Germinal center (tissue), 1 donor: ENCODE measurements at places on chromosomes 3 and 15.

GRCh38 chr3:100274361-100274760 is 13.6 kb downstream of the TBC1D23 start:
- DNase-seq, result no peak

DNA sequence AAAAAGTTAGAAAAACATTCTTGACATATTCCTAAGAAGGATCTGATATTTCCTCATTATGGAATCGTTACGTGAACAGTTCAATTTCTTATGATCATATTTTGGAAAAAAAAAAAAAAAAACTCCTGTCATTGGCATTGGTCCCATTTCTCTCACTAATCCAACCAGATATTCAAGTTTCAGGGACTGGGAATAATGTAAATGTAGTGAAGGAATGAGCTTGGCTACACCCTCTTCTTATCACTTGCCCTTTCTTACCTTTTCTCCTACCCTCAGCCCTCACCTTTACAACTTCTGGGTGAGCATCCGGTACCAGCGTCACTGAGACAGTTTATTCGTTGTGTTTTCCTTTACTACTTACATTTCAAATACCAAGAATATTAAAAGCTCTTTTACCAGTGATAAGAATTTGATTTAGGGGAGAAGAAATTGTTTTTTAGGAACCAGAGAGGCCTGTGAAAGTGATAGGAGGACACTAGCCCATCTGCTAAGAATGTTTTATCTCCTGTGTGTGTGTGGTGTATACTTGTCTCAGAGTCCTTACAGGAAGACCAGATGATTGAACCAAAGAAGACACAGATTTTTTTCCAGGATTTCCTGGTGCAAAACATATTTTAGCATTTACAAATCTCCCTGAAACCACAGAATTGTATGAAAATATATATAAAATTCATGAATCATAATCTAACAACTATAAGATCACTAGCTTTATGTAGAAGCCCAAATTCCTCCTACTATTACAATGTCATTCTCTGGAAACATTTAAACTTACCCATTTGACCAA is 946.7 kb downstream of the ZPLD1 start:
- no peak for DNase-seq

GRCh38 chr15:67731112-67731721 is 94.1 kb upstream of the SKOR1 start:
- no peak for DNase-seq

DNA sequence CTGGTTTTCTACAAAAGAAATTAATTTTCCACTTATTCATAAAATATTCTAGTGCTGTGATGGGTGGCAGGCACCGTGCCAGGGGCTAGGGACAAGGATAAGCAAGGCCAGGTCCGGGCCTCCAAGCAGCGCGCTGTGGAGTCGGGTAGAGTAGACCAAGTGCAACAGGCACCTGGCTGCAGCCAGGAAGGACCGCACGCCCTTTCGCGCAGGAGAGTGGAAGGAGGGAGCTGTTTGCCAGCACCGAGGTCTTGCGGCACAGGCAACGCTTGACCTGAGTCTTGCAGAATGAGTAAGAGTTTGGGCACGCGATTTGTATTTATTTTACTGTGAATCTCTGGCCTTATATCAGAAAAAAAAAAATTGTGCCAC is at the start of gene CASR:
TSS of gene CASR (plus strand) at position 148 of the 372 bp plus-strand sequence. CDS start 70,522 bp downstream, outside the sequence.
- DNase-seq, result peak; percentile 11

GRCh38 chr3:123365450-123366143 is 83.3 kb downstream of the ADCY5 start:
- DNase-seq, result no peak

DNA sequence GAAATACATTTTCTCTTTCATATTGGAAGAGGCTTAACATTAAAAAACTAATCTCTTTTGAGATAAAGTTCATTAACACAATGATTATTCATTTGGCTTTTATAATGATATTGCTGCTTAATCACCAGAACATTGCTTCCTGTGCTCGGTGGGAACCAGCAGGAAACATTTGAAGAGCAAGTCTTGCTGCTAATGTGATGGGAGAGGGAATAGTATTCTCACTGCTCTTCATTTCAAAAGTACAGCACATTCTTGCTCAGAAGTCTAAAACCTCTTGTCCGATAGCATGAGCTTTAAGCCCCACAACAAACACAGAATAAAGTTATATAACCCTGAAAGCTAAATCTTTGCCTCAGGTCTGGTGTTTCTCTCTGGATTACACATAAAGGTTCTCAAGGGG is 190.8 kb upstream of the CNTN4 start:
- no peak for DNase-seq

DNA sequence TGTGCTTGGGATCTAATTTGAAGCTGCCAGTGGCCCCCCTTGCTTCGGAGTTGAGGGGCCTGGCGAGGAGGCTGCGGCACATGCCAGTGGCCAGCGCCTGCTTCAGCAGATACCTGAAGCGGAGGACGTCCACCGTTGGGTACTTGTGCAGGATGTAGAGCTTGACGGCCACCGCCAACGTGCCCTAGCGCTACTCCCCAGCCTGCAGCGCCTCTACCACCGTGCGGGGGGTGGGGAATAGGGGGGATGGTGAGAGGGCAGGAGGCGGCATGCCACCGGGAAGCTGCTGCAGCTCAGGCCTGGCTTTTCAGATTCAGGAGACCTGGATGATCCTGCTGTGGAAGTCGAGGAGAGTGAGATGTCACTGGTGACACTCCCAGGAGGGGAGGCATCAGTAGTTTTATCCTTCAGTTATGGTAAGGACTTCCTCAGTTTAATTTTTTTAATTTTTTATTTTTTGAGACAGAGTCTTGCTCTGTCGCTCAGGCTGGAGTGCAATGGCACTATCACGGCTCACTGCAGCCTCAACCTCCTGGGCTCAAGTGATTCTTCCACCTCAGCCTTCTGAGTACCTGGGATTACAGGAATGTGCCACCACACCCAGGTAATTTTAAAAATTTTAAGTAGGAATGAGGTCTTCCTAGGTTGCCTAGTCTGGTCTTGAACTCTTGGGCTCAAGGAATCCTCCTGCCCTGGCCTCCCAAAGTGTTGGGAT is 150.6 kb upstream of the FRMD4B start:
- no peak for DNase-seq

DNA sequence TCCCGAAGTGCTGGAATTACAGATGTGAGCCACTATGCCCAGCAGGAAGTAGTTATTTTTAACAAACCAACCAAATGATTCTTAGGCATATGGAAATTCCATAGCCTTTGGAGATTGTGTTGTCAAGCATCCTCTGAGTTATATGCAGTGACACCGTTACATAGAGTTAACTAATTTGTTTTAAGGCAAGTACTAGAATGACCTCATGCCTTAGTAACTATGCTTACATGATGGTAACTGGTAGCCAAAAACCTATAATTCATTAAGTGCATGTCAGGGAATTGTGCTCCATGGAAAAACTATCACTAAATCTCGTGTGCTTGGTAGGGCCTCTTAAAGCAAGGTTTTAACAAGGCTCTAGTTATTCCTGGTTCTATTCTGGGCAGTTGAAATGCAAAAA is 392.8 kb downstream of the TUSC7 start:
- no peak for DNase-seq

DNA sequence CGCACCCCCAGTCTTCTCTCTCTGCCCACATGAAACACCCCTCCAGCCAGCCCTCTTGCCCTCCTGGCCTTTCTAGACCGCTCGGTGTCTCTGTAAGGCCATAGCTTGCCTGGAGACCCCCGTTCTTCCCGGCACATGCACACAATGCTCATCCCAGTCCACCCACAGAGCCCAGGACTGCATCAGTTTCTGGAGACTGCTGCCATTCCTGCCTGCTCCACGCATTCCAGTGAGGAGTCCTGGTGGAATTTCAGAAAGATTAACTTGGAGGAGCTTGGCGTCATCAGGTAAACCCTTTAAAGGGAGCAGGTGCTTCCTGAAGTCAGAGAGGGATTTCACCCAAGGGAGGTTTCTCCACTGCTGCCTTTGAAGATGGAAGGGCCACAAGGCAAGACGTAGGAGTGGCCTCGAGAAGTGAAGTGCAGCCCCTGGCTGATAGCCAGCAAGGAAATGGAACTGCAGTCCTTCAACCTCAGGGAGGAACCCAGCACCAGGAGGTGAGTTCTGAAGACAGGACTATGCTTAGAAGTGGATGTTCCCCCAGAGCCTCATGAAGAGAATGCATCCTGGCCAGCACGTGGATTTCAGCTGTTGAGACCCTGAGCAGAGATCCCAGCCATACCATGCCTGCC is 19.2 kb downstream of the SLC41A3 start:
- DNase-seq, result no peak

GRCh38 chr15:94047566-94047965 is 183.8 kb upstream of the MCTP2 start:
- no peak for DNase-seq

DNA sequence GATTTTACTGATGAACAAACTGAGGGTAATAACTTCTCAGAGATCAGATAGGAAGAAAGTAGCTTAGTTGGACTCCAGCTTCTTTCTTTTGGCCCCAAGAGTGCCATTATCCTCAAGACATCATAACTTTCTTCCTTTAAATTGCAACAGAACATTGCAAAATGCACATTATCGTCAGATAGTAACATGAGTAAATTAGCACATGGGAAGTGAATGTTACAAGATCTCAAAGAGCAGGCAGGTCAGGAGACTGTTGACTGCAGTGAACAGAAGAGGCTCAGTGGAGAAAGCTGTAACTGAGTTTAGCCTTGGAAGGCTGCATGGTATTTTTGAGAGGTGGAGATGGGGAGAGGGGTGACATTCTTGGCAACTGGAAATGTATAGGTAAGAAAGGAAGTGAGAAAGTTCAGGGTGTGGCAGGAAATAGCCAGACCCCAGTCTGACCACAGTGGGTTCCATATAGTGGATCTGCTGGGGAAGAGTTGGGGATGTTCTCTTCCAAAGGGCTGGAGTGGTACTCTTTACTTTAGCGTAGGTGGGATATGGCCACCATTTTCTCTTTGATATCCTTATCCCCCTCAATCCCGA is 307.7 kb downstream of the RPLP1 start:
- no peak for DNase-seq

DNA sequence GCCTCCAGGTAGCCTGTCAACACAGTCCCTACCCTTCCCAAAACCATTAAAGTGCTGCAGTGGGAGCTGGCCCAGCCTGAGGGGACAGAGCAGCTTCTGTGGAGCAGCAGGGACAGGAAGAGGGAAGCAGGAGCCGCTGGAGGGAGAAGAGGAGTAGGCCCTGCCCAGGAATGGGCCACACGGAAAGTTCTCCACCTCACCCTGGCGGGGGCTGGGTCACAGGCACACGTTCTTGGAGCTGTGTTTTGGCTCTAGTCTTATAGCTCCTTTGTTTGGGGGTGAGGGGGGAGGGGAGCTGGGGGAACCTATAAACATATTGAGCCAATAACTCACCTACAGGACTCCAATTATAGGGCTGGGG is 508.6 kb downstream of the SHQ1 start:
- no peak for DNase-seq

DNA sequence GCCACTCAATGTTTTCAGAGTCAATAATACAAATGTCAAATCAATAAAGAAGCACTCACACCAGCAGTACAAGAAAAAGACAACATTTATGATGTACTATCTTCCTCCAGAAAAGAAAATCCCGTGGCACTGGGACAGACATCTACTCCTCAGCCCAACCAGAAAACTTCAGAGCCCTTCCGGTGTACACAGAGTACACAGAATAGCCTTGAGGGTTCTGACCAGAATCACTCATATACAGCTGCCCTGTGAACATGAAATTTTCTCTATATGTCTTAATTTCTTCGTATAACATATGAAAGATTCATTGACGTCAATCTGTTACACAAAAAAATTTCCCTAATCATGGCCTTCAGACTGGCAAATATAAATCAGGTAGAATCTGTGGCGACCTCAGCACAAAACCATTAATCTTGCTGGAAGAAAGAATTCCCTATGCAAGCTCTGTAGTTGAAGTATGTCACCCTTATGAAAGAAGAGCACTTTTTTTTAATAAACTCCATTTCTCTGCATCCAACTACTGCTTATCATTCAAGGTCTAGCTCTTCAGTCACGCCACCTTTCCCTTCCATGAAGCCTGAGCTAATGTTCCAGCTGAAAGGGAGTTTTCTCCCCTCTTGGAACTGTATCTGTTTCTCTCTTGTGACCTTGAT is 53.8 kb upstream of the PLAAT1 start:
- no peak for DNase-seq
